ENCODE measurements at places on chromosomes 7 and 10.

DNA sequence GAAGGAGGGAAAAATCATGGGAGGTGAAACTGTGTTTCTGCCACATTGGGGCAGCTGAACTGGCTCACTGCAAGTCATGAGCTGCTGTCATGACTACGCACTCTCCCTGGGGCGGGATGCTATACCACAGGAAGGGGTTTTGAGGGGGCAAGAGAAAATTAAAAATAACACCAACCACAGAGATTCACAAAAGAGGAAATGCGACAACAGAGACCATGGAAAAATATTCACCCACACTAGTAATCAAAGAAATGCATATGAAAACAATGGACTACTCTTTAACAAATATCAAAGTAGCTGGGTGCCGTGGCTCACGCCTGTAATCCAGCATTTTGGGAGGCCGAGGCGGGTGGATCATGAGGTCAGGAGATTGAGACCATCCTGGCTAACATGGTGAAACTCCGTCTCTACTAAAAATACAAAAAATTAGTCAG lies 65.2 kb upstream of the TM9SF3 start:
- no peak for DNase-seq

GRCh38 chr7:38453168-38453567 lies 178.0 kb downstream of the AMPH start:
- DNase-seq, result no peak

GRCh38 chr7:57482-58255 lies 134.7 kb upstream of the FAM20C start:
- no peak for DNase-seq

DNA sequence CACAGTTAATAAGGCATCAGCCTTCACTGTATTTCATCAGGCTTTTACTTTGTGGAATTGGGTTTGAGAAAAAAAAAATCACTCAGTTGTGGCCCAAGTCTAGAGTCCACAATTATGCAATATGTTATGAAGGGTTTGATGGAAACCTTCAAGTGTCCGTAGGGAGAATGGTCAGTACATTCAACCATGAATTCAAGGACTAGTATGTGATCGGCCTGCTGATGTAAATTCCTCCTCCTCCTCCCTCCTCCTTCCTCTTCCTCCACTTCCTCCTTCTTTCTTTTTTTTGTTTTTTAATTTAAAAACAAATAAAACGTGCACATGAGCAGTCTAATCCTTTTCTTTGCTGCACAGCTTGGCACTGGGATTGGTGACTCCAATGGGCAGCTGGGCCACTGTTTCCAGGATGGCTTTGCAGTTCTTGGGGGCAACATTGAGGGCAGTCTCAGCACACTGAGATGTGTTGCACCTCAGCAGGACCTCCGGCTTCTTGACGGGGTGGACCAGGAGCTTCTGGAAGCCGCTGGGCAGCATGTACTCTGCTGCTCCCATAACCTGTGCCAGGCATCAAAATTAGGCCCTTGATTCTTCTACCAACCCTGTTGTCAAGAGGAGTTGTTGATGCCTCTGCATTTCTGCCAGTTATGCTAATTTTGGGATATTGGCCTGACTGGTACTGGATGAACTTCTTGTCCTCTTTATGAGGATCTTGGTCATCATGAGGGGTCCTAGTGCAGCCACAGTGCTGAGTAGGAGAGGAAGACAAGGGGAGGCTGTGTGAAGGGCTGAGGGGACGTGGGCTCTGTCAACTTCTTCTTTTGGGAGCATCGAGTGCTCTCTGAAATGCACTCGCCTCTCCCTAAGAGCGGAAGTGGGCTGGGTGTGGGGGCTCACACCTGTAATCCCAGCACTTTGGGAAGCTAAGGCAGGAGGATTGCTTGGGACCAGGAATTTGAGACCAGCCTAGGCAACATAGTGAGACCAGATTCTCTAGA lies 9.3 kb upstream of the IL2RA start:
- no peak for DNase-seq

DNA sequence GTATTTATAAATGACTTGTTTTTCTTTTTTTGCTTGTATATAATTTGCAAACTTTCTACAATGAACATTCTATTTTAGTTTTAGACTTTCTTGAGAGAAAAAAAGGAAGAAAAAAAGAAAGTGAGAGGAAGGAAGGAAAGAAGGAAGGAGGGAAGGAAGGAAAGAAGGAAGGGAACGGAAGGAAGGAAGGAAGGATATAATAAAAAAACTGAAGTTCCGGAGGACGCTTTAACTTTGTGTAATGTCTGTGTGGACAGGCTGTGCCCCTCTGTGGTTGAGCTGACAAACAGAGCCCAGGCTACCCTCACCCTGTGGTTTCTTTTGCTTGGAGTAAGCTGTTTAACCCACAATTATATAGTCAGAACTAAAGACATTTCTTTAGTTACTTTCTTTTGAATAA lies 108.7 kb downstream of the SEMA3D start:
- no peak for DNase-seq

GRCh38 chr7:129470411-129470810 lies 31.9 kb upstream of the SMKR1 start:
- no peak for DNase-seq

GRCh38 chr10:76778914-76779795 lies 858.5 kb downstream of the KCNMA1 start:
- DNase-seq, result no peak

DNA sequence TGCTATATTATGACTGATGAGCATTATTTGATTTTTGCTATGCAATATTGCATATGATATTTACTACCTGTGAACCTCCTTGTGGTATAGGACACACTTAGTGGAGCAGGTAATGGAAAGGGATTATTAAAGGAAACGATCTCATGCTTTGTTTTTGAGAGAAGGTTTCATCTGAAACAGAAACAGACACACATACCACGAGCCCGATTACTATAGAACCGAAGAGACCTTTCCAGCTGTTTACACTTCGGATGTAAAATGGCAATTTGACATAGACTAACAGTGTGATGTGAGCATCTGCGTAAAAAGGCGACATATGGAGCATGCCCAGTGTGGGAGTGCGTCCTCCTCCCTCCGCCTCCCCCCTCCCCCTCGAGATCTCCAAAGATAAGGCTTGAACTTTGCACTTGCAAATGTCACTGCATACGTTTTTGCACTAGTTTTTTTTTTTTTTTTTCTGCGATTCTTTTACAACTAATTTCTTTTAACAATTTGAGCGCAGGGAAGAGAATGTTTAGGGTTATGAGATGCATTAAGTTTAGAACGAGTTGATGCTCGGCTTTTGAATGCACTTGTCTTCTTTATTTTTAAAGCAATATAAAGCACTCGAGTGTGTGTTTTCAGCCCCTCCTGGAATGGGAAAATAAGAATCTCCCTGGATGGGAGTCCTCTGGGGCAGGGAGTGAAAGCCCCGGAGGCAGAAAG lies 251.0 kb downstream of the NSUN6 start:
- DNase-seq, result no peak

GRCh38 chr7:15715435-15715834 lies 29.0 kb upstream of the MEOX2 start:
- DNase-seq, result no peak

GRCh38 chr7:85972504-85973141 lies 671.1 kb upstream of the GRM3 start:
- DNase-seq, result no peak

DNA sequence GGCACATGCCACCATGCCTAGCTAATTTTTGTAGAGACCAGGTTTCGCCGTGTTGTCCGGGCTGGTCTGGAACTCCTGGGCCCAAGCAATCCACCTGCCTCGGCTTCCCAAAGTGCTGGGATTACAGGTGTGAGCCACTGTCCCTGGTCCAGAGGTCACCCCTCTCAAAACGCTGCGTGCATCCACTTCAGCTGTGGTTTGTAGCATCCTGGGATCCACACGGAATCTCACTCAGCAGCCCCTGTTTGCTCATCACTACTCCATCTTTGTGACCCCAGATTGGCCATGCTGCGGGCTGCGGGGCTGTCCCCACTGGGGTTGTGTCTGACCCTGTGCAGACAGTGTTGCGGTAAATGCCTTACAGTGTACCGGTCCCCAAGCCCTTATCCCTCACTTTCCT lies 3.5 kb downstream of the INPP5A start:
- DNase-seq, result no peak

DNA sequence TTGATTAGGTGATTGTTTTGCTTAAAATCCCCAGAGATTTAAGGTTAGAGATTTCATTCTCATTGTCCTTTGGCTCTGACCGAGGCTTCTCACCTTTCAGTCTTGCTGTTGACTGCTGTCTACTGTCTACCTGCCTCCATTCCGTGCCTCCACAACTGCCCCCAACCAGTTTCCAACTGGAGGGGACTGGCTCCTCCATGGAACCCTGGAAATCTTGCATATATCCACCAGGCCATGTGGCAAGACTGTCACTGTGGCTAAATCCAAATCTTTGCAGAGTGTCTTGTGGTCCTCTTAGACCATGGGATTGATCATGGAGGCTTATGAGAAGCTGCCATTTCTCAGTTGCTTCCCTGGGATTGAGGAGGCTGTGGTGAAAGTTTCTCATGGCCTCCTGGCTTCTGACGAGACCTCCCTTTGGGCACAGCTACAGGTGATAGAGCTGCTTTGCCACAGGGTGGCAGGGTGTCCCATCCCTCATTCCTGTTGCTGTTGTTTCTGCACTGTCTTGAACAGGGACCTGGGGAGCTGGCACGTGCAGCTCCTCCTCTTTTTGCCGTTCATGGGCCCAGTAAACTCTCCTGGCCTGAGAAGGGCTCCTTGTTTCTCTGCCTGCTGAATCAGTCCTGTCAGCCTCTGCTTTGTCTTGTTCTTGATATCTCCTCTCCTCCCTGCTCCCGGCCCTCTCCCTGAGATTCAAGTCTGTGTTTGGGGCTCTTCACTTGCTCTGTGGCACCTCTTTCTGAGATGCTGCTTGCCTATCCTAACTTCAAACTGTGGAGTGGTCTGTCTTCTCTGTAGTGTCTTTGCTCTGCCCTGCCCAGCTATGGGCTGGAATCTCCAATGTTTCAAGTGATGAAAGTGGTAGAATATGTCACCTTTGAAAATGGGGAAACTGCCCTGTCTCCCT lies 63.6 kb upstream of the IGFBP3 start:
- no peak for DNase-seq

GRCh38 chr7:118217210-118217619 lies 7.3 kb upstream of the ANKRD7 start:
- DNase-seq, result no peak

- no peak for DNase-seq
These were observed 364.8 kb downstream of the TNS3 start for GRCh38 chr7:47217086-47217485.

GRCh38 chr7:158409120-158409519 lies 178.5 kb downstream of the PTPRN2 start:
- DNase-seq, result no peak

- DNase-seq, result no peak
These were observed 30.9 kb upstream of the KMT2E start for GRCh38 chr7:104983076-104983577.

DNA sequence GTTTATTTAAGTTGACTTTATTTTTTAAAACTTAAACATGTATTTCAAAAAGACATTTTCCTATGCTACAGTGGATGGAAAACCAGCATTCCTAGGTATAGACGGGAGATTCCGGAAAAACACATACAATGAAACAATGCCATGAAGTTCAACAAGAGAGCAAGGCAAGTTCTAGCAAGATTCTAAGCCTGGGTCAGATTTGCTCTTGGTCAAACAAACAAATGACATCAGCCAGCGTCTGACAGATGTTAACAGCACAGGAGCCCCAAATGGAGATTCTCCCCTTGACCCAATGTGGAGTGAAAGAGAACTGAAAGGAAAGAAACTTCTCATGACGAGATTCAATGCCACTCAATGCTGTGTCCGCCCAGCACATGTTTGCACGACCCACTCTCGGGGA lies 149.9 kb downstream of the NEURL1 start:
- DNase-seq, result no peak

- no peak for DNase-seq
These were observed 20.2 kb upstream of the FHIP2A start for GRCh38 chr10:114801411-114801813.

- DNase-seq, result no peak
These were observed 817.6 kb downstream of the TNS3 start for GRCh38 chr7:46764100-46764936.

DNA sequence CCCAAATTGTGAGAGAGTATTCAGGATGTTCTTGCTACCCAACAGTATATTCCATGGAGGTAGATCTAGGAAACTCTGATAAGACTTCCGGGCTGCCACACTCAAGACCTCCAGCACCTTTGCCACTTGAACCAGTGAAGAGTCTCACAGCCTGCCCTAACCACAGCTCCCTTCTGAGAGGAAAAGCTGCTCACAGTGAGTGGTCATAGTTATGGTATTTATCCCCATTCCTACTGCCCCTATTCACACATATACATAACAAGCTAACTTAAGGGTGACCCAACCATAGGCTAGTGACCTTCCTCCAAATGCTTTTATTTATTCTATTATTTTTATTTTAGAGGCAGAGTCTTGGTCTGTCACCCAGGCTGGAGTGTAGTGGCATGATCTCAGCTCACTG lies 156.3 kb downstream of the PTEN start:
- no peak for DNase-seq

DNA sequence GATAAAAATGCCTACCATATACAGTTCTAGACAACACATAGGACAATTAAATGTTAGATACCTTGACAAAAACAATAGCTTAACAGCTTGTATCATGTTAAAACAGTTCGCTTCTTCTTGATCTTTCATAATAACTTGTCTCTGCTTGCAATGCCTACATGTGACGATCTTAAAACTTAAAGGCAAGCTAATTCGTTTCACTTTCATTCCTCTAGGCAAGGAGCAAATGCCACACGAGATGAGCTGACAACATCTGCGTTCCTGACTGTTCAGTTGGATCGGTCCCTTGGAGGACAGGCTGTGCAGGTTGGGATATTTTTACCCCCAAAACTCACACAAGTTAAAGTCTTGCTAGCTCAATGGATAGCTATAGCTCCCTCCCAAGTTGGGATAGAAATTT lies 51.6 kb upstream of the ARL4A start:
- DNase-seq, result no peak

DNA sequence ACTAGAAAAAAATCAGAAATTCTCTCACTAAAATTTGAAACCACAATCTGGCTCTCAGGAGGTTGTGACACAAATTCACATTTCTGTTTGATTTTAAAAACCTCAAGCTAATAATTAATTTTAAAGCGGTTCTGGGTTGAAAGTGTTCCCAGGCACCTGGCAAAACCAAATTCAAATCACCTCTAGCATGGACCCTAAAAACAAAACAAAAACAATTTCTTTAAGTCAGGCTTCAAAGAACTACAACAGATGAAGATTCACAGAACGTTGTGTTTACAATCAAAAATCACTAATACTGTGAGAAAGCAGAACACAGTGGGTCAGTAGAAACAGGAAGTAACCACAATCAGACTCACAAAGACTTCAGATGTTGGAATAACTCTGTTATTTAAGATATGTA lies 7.2 kb upstream of the RELN start:
- DNase-seq, result no peak

- no peak for DNase-seq
These were observed 376.0 kb downstream of the SORCS3 start for GRCh38 chr10:105017116-105017515.

- no peak for DNase-seq
These were observed 322.7 kb upstream of the PFKP start for GRCh38 chr10:2744547-2745200.

GRCh38 chr7:112790586-112791003 lies 402 bp upstream of the TMEM168 start:
- no peak for DNase-seq

- no peak for DNase-seq
These were observed 986 bp downstream of the NRP1 start for GRCh38 chr10:33333260-33334101.

Measured in stimulated activated CD4-positive, alpha-beta T cell treated with anti-CD3 and anti-CD28 coated beads, TNF-alpha, amount 100 ng/mL, for 1 hour (primary cell).